ENCODE measurements at places on chromosomes 5 and 9.

GRCh38 chr5:24816206-24816605, 171.4 kb upstream of the CDH10 start:
- DNase-seq = no peak

DNA sequence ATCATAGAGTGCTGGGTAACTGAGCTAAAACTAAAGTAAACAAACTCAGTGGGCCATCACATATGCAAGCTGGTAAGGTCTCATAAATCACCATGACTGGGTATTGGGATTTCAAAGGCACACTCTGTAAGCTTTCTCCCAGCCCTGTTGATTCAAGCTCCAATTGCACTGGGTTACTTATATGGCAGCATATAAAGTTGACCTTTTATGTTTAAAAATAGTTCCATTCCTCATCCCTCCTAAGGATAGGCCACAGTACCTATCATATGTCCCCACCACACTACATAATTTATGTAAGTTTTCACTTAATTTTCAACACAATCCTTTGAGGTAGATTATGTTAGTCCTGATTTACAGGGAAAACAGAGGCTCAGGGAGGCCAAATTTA, 438.4 kb downstream of the RAB3C start:
- no peak for DNase-seq

GRCh38 chr9:93064392-93065134, 6.1 kb downstream of the SUSD3 start:
- peak; percentile 93 for DNase-seq

DNA sequence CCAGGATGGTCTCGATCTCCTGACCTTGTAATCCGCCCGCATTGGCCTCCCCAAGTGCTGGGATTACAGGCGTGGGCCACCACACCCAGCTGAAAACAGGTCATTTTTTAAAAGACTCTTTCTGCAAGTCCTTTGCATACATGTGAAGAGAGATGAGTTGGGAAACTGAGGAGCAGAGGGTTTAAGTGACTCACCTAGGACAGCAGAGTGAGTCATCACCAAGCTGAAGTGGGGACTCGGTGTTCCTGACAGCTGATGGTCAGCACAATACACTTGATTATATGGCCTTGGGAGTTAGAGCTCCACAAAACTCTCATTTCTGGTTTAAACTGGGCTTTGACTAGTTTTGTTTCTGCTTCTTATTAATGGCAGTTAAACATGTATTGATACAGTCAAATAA, 38.1 kb upstream of the SSBP2 start:
- DNase-seq = no peak

DNA sequence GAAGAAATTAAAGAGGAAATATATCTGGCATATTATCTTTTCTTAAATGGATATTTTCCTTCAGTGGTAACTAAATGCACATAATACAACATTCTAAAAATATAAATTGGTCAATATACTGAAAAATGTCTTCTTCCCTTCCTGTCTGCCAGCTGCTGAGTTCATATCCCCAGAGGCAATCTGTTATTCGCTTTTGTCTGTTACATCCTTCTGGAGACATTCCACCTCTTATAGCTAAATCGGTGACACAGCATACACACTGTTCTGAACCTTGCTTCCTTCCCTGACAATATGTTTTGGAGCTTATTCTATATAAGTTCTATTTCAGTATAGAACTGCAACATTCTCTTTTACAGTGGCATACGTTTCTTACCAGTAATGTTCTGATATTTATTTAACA, 147.8 kb downstream of the TENT4A start:
- DNase-seq = no peak

DNA sequence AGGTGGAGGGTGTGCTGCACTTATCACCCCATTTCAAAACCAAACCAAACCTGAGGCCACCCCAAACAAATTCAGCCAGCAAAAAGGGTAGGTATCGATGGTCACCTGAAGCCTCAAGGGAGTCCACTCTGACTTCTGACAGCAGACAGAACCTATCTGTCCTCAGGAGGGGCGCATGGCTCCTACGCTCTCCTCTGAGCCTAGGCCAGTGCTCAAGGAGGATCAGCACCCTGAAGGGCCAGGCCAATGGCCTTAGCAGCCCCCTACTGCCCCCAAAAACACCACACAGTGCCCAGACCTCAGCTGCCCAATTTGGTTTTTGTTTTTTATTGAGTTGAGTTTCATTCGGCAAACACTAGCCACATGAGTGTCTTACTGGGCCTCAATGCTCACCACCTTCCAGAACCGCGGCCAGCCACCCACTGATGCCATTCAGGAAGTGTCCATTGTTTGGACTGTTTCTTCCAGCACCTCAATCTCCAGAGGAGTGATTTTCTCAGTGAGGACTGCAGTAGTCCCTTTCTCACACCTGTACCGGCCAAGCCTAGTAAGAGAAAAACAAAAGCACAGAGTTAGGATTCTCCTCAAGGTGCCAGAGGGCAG, 62.0 kb downstream of the PSMB7 start:
- no peak for DNase-seq

GRCh38 chr5:1510151-1510561, 13.6 kb downstream of the LPCAT1 start:
- no peak for DNase-seq

- no peak for DNase-seq
These were observed 783.3 kb upstream of the SEMA6A start for GRCh38 chr5:117357886-117358285.

DNA sequence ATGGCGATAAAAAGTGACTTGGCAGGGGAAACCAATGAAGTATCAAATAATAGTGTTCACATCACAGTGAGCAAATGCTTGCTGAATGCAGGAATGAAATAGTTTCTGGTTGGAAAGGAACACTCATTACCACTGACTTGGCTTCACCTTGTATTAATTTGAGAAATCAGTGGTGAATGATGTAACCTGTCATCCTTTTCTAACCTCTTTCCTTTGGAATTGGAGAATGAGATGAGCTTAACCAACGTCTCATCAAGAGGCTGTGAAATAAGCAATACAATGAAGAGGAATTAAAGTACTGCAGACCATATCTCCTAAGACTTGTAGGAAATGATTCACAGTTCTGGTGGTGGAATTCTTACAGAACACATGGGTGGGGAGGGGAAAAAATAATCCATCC, 192.2 kb downstream of the DMAC1 start:
- DNase-seq = no peak

GRCh38 chr9:99058964-99059921, 45.7 kb upstream of the TGFBR1 start:
- DNase-seq = peak; percentile 48

DNA sequence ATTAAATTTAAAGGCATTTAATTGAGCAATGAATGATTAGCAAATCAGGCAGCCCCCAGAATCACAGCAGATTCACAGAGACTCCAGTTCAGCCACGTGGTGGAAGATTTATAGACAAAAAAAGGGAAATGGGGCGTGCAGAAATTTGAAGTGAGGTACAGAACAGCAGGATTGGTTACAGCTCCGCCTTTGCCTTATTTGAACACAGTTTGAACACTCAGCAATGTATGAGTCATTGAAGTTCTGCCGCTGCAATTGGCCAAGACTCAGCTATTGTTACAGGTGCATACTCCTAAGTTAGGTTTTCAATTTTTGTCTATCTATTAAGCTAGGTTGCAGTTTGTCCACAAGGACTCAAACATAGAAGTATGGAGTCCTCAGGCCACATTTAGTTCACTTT, 157.7 kb upstream of the SLC12A2 start:
- no peak for DNase-seq

DNA sequence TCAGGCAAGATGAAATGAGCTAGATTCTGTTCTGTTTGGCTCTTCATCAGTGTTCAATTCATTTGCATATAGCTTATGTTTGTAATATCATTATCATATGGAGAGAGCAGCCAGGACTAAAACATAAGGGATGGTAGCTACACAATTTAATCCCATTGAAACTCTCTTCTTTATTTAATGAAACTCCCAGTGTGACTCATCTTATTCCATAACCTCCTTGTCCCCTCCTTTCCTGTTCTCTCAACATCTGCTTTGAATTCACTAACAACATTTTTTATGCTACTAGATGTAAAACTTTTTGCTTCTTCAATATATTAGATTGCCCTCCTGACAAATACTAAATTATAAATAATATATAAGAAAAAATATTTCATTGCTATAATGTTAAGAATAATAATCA, 1823.4 kb downstream of the MAT2B start:
- no peak for DNase-seq

- no peak for DNase-seq
These were observed 151.8 kb downstream of the MUSK start for GRCh38 chr9:110820381-110820780.

GRCh38 chr5:109448838-109449237, 39.1 kb upstream of the PJA2 start:
- no peak for DNase-seq

- no peak for DNase-seq
These were observed 277.8 kb upstream of the FBXL7 start for GRCh38 chr5:15222156-15222555.

DNA sequence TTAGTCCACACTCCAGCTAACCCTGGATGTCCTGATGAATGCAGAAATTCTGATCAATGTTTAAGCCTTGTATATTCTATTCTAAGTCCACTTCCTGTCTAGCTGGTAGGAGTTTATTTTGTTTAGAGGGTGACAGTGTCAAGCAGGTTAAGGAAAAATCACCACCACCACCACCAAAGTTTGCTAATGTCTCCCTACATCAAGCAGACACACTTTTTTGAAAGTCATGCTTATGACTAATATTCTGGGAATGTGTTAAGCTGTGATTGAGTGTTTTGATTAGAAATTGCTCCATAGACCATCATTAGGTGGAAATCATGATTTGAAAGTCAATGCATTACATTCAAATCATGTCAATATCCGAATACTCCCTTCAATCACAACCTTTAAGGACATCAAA, 1530.1 kb downstream of the MAT2B start:
- DNase-seq = no peak

DNA sequence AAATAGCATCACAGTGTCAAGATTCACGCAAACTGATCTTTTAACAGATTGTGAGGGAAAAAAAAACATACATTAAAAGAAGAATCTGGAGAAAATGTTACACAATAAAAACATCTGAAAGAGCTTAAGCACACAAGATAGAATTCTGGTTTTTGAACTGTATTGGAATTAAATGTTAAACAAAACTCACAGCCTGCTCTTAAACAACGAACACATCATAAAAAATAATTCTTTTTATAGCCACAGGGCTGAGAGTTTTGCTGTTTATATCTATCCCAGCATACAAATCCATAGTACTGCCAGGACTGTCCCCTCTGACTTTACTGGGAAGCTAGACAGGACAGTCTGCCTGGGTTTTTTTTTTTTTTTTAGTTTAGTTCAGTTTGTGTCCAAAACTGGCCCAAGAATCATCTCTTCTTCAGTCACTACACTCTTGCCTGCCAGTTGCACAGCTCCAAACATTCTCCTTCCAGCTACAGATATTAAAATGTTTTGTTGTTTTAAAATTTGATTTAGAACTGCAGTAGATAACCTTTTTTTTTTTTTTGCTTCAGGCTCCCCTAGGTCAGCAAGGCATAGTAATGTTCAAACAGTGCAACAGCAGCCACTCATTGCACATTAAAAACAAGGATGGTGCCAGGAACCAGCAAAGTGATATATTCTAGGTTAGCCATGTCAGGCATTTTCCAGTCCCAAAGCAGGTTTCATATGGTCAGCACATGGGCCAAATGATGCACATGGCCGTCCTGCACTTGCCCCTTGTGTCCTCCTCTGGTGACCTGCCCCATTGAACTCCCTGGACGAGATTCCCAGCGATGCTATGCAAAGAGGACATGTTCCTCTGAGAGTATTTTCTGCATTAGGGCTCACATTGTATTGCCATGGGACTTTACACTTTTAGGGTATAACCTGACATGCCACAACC, 173.6 kb downstream of the ARL15 start:
- DNase-seq = no peak

DNA sequence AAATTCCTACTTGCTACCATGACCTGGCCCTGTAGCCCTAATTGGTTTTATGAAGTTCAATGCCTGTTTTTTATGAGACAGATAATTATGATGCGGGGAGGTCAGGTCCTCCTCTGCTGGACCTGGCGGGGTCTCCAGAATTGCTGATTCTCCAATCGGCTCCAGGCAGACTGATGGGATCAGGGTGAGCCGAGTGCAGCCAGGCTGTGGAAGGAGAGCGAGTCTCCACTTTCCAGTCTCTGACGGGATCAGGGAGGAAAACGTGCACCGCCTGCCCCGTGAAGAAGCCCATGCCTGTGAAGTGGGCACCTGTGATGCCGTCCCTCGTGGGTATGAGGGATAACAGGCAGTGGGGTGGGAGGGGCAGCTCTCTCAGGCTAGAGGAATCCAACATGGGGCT, 71.5 kb upstream of the HSPA9 start:
- no peak for DNase-seq

DNA sequence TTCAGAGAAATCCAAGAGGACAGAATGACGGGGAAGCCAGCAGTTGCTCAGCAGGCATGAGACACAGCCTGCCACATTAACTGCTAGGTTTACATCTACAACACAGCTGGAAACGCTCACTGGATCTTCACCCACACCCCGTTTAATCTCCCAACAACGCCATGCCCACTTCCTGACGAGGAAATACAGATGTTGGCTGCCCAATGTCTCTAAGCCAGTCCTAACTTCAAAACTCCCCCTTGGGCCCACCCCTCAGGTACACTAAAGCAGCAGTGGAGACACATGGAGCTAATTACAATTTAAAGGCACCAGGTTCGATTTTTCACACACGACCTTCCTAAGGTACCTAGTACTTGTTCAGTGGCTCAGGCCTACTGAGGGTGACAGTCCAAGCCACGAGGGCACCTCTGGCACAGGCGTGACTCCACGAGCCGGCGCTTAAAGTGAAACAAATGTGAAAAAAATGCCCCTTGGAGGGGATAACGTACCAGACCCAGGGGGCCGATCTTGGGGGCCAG, 904 bp downstream of the RPL12 start:
- no peak for DNase-seq

- no peak for DNase-seq
These were observed 833.0 kb upstream of the COX7C start for GRCh38 chr5:85784746-85785145.

- DNase-seq = no peak
These were observed 6.2 kb downstream of the TENT4A start for GRCh38 chr5:6719417-6719816.

DNA sequence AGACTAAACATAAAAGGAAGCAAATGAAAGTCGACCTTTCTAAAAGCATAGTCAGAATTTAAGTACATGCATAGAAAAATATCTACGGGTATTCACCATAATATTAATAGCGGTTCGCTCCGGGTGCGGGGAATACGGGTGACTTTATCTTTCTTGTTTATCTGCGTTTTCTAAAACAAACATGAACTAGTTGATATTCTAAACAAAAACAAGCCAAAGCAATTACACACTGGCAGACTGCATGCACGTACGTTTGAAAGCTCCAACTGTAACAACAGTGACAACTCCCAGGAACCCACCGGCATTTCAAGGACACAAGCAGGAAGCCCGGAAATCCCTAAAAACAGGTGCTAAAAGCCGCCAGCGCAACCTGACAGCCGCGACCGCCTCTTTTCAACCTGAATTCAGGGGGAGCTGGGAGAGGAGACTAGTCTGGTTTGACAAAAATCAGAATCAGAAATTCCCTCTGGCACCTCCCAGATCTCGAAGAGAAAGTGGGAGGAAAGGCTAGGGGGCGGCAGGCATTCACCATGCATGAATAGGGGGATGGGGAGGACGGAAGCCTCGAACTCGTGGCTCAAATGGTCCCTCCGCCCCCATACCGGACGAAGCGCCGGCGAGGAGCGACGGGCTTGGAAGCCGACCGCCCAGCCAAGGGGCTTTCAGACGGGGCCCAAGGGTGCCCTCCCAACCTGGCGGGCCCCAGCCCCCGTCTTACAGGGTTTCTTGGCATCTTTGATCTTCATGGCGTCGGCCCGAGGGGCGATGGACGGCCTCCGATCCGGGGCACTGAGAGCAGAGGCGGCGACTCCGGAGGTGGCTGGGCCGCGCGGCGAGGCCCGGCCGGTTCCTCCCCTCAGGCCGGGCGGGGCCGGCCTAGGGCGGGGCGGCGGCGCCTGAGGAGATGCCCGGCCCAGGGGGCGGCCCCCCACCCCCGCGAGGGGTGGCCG, at the start of gene PANK3:
Gene PANK3 (minus strand): TSS at position 831 of the 950 bp plus-strand sequence. CDS start 85 bp downstream, at position 746.
- peak; percentile 92 for DNase-seq
